Endodermal cell (in vitro differentiated cells): ENCODE measurements at places on chromosomes 6 and 20. TPM values are rescaled to one million over a fixed set of nuclear protein-coding genes. Genes with fewer than 3 reads are reported as not detected.

The BTN1A1 gene
- not detected in 2 replicates for total RNA-seq

The SNRNP48 gene
- 13.7 and 13.9 TPM in 2 replicates for total RNA-seq

The ATP9A gene
- total RNA-seq = 23.8 and 26.7 TPM in 2 replicates

The MYMX gene
- 1.7 and 2.4 TPM in 2 replicates for total RNA-seq

The ELOVL2 gene
- total RNA-seq = 7.3 to 19.7 TPM (median 7.4 TPM) in 3 replicates

The CTCFL gene
- total RNA-seq = 1.4 to 1.8 TPM (median 1.5 TPM) in 3 replicates

The CST4 gene
- total RNA-seq = 1.9 to 2.3 TPM in 2 of 3 replicates, not detected in the other

The WFDC2 gene
- 304 and 310 TPM in 2 replicates for total RNA-seq

The AK9 gene
- total RNA-seq = 2.1 and 2.7 TPM in 2 replicates

The RRAGD gene
- 0.93 to 20.7 TPM (median 0.95 TPM) in 3 replicates for total RNA-seq

The TTPAL gene
- 17.2 and 19.4 TPM in 2 replicates for total RNA-seq

The ZSCAN31 gene
- total RNA-seq = 1.7 to 4.9 TPM (median 4.2 TPM) in 3 replicates
